ENCODE measurements at places on chromosomes 2 and 18. TPM values are rescaled to one million over a fixed set of nuclear protein-coding genes. Genes with fewer than 3 reads are reported as not detected.

CTAGE1 gene
- not detected for total RNA-seq

GRCh38 chr2:72961853-72962468 is 44.6 kb downstream of the EMX1 start:
- no peak for DNase-seq

NLRC4 gene
- total RNA-seq = not detected

DNA sequence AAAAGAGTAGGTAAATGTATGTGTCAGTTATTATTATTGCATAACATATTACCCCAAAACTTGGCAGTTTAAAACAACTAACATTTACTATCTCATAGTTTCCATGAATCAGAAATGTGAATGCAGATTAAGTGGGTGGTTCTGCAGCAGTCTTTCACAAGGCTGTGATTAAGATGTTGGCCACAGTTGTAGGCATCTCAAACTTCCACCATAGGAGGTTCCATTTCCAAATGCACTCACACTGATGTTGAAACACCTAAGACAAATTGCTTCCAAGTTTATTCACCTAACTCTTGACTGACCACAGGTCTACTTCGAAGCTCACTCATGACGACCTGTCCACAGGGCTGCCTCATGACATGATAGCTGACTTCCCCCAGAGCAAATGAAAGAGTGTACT is 360.8 kb downstream of the GRB14 start:
- DNase-seq = no peak

DSC2 gene
- total RNA-seq = 2.8 TPM

GRCh38 chr18:23903971-23904370 is 110.6 kb upstream of the TTC39C start:
- no peak for DNase-seq

HTR2B gene
- total RNA-seq = not detected

DNA sequence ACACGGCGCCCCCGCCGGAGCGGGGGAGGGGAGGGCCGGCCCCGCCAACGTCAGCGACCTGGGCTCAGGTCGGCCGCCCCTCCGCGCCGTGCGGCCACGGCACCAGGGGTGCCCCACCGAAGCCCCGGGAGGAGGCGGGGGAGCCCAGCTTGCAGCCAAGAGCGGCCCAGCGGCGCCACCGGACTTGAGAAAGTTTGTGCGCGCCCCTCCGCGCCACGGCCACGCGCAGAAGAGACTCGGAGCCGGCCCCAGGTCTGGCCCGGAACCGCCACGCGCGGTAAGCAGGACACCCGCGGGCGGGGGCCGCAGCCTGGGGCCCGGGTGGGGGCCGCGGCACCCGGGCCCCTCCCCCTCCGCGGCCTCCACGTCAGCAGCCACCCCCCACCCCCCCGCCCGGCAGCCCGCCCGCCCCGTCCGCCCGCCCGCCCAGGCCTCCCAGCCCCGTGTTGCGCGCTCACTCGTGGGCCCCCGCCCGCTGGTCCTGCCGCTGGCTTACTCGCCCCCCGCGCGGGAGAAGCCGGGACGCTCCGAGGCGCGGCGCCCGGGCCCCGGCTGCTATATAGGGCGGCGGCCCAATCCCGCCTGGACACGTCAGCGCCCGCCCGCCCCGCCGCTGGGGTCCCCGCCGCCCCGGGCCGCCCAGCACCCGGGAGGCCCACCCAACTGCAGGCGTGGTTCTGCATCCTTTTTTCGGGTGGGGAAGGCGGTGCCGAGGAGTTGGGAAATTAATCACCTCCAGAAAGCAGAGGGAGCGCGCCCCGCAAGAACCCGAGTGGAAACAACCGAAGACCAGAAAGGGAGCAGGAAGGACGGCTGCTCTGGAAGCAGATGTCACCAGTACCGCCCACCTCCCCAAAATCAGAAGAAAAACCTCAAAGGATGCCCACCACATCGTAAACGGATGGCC is 42.9 kb downstream of the HDLBP start:
- peak; percentile 71 for DNase-seq

GRCh38 chr18:45447355-45448265 is 167.7 kb upstream of the SLC14A2 start:
- no peak for DNase-seq

GRCh38 chr2:2542316-2542715 is 211.2 kb upstream of the MYT1L start:
- DNase-seq = no peak

GRCh38 chr2:156077041-156077742 is 255.3 kb downstream of the NR4A2 start:
- DNase-seq = no peak

GRCh38 chr2:24577481-24577880 is 86.4 kb downstream of the NCOA1 start:
- DNase-seq = no peak
